ENCODE measurements at places on chromosomes 2 and 18.

- DNase-seq = no peak
Measured at GRCh38 chr18:58292638-58293037, 248.6 kb downstream of the NEDD4L start.

- DNase-seq = no peak
Measured at GRCh38 chr18:21457179-21457535, 143.3 kb downstream of the ESCO1 start.

GRCh38 chr18:56702946-56703345 is 51.8 kb downstream of the WDR7 start:
- no peak for DNase-seq

DNA sequence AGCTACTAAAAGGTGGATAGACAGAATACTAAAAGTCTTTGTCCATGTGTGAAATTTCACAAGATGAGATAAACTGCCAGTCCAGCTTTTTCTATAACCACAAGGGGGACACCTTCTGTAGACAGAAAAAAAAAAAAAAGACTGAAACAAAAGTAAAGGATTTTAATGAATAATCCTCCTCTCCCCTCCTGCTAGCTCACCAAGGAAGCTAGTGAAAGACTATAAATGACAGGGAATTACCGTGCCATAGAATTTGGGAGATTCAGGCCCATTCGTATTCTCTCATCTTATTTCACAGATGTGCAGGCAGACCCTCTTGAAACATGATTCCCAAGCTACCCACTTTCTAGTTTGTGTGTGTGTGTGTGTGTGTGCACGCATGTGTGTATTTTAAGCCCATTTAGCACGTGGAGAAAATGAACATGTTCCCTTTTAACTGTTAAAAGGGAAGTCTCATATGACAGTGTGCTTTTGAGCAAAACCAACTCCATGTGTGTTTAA is 36.3 kb upstream of the SLC8A1 start:
- DNase-seq = no peak

DNA sequence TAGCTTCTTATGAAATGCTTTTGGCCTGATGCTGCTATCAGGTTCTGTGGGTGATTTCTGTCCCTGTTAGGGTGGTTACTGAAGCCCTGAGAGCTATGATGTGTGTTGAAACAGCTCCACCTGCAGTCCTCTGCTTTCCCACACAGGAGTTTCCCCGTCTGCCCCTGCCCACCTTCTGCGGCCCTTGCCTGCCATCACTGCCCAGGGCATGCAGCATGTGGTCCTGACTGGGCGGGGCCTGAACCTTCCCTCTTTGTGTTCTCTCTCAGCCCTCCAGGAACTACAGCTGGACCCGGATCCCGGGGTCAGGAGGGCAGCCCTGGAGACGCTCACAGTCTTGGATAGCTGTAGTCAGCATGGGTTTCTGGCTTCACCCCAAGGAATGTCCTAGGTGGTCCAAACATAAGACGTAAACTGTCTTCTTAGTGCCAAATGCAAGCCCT is 21.4 kb downstream of the HJURP start:
- DNase-seq = no peak

- no peak for DNase-seq
Measured at GRCh38 chr18:50466634-50467033, 91.8 kb downstream of the SKA1 start.

- DNase-seq = no peak
Measured at GRCh38 chr2:36407413-36407812, 51.8 kb downstream of the CRIM1 start.

- DNase-seq = no peak
Measured at GRCh38 chr2:57490741-57491140, 555.9 kb upstream of the VRK2 start.

GRCh38 chr18:44795241-44795640 is 114.6 kb downstream of the SETBP1 start:
- no peak for DNase-seq

GRCh38 chr18:55779691-55780585 is 191.9 kb upstream of the TCF4 start:
- no peak for DNase-seq

DNA sequence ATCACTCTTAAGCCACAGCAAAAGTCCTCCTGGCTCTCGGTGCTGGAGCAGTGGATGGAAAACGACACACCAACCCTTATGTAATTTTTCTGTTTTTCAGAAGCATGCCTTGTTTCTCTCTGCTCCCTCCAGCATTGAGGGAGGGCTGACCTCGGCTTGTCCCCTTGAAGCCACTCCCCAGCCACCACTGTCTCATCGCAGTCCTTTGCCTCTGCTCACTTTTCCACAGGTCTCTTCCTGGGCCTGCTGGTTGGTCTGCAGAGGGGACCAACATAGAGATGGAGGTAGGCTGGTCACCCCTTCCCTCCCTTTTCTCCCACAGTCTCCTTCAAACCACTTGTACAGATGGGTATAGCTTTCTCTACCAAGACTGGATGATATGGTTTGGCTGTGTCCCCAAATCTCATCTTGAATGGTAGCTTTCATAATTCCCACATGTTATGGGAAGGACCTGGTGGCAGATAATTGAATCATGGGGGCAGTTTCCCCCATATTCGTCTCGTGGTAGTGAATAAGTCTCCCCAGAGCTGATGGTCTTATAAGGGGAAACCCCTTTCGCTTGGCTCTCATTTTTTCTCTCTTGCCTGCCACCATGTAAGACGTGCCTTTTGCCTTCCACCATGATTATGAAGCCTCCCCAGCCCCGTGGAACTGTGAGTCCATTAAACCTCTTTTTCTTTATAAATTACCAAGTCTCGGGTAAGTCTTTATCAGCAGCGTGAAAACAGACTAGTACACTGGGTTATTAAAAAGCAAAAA is 14.3 kb upstream of the RIOK3 start:
- no peak for DNase-seq

DNA sequence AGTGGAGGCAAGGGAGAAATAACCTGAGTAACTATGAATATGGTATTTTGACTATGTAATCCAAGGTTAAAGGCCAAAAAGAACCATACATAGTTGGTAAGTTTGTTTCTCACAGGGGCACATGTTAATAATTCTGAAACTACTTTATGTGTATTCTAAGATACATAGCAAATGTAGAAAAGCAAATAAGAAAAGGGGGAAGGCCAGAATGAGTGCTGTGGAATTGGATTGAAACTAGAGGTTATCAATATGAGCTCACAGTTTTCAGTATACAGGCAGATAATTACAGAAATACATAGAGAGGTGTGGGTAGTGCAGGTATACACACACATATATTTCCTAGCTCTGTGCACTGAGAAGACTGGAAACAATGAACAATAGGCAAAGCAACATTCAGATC is 13.7 kb downstream of the INO80C start:
- no peak for DNase-seq

GRCh38 chr2:201730651-201731285 is 32.3 kb upstream of the MPP4 start:
- DNase-seq = no peak

DNA sequence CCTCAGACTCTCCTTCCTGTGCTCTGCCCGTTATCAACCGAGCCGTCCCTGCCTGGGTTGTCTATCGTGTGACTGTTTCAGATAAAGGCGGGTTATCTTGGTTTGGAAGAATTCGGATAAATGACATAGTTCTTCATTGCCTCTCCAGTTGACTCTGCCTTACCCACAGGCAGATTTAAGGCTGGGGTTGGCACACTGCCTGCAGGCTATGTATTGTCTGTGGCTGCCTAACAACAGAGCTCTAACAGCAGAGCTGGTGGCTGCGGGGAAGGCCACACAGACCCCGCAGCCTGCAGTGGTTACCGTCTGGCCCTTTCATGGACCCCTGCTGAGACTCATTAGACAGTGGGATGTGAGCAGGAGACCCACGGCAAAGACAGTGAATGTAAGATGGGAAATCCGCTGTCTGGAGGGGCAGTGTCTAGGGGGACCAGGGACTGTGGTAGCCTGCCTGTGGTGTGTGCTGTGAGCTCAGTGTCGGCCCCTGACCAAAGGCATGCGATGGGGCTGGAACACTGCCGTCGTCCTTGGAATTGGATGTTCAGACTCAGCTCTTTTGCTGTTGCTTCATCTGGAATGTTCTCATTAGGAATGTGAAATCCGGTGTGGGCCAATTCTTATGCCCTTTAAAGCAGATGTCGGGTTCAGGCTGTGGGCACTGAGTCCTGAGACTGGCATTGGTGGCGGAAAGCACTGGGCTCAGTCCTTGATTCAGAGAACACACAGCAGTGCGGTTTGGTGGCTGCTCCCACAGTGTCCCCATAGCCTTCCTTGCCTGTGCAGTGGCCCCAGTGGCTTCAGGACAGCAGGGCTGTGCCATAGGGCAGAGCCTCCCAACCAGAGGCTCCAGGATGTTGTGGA is 44.5 kb downstream of the SH3RF3 start:
- DNase-seq = no peak

- no peak for DNase-seq
Measured at GRCh38 chr2:191565647-191566198, 112.2 kb upstream of the NABP1 start.

DNA sequence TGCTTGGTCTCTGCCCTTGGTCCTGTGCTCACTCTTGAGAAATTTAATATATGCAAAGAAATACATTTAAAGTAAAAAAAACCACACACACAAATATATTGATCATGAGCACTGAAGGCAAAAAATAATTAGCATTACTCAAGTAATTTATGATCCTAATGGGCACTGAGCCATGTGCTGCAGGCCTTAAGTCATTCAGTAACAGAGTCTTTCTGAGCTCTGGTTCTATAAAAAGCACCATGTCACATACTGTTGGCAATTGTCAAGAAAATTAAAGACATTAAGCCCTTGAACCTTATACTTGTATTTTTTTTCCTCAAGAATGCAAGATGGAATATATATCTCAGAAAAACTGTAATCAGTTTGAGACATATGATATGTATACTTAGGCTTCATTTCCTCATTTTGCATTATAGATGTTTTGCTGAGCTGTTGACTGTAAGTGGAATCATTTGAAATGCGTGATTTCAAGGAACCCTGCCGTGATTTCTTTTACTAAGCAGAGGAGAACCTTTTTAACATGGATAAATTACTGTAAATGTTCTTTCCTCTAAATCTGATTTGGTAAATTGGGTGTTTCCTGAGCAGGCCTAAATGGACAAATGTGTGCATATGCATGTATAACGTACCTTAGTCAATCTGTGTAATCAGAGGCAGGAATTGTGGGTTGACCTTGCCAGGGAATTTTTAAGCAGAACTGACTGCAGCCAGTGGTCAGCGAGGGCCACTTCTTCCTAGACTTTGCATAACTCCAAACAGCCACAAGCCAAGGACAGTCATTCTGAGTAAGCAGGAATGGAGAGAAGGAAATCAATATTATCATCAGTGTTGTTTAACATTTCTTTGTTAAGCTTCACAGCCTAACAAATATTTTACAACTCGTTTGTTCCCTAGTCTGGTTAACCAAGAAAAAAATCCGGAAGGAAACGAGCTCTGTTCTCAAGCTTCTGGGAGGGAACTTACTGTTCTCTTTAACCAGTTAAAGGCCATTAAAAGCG is 191.5 kb upstream of the ATP5MC3 start:
- no peak for DNase-seq

DNA sequence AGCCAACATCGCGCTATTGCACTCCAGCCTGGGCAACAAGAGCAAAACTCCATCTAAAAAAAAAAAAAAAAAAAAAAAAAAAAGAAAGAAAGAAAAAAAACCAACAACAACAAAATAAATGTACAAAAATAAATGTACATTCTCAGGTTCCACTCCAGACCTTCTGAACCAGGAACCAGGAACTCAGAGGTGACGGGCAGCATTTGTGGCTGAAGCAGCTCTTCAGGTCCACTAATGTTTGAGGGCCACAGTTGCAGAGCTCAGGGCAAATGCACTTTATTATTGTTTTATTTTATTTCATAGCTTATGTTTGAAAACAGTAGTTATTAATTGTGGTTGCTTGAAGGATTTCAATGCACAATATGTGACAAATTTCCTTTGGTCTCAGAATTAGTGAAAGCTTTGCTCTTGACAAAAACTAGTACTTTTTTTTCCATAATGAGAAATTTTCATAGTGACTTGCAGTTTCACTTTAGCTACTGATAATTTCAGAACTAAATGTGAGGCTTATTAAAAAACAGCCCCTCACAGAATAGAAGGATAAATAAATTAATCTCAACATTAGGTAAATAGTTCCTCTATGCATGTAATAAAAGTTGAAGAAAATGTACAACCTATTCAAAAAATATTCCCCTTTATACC is 378.4 kb upstream of the SPHKAP start:
- DNase-seq = no peak
